T follicular helper cell (primary cell): ENCODE measurements at places on chromosomes 16 and 17.

DNA sequence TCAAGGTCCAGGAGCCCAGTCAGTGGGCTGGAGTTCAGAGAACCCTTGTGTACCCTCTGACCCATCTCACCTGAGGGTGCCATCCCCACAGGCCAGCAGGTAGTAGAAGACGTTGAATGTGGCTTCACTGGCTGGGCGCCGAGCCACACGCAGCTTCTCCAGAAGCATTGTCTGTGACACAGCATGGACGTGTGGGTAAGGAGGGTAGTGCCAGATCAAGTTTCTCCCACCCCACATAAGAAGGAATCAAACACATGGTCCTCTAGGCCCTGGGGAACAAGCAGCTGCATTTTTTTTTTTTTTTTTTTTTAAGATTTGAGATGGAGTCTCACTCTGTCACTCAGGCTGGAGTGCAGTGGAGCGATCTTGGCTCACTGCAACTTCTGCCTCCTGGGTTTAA lies 60.9 kb downstream of the MYO18A start:
- no peak for DNase-seq

DNA sequence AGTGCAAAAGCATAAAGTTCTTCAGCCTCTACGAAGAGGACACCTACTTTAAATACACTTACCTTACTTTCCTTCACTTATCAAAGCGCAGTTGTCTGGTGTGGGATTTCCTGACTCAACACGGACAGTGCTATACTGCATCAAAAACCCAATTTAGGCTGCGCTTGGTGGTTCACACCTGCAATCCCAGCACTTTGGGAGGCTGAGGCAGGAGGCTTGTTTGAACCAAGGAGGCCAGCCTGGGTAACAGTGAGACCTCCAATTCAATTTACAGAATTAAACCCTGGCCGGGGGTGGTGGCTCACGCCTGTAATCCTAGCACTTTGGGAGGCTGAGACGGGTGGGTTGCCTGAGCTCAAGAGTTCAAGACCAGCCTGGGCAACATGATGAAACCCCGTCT lies 4.1 kb downstream of the JMJD6 start:
- DNase-seq = no peak

GRCh38 chr16:57794849-57795430 lies 7.4 kb downstream of the KIFC3 start:
- DNase-seq = no peak

- DNase-seq = peak; percentile 67
Observed at GRCh38 chr16:29900102-29900887, at the start of gene ASPHD1. Gene ASPHD1, plus strand, starts transcription at chr16:29900488. Its CDS starts 484 bp downstream, at chr16:29900972.

- DNase-seq = no peak
Observed at GRCh38 chr17:62601471-62601870, 26.0 kb upstream of the MRC2 start.

DNA sequence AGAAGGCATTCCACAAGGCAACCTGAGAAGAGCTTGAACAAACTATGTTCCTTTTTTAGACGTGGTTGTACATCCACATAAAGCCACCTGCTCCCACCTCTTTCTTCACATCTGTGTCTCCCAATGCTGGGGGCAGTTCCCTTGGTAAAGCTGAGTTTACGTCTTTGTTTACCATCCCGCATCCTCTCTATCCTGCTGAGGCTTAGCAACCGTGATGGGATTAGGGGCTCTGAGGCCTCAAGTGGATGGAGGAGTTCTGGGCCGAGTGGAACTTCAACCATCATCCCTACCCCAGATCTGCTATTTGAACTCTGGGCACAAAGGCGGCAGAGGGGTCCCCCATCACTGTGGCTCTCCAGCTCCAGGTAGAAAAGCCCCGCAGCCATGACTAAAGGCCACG lies 94.2 kb upstream of the CREBBP start:
- no peak for DNase-seq

- DNase-seq = no peak
Observed at GRCh38 chr16:11619327-11619851, 32.7 kb upstream of the LITAF start.

DNA sequence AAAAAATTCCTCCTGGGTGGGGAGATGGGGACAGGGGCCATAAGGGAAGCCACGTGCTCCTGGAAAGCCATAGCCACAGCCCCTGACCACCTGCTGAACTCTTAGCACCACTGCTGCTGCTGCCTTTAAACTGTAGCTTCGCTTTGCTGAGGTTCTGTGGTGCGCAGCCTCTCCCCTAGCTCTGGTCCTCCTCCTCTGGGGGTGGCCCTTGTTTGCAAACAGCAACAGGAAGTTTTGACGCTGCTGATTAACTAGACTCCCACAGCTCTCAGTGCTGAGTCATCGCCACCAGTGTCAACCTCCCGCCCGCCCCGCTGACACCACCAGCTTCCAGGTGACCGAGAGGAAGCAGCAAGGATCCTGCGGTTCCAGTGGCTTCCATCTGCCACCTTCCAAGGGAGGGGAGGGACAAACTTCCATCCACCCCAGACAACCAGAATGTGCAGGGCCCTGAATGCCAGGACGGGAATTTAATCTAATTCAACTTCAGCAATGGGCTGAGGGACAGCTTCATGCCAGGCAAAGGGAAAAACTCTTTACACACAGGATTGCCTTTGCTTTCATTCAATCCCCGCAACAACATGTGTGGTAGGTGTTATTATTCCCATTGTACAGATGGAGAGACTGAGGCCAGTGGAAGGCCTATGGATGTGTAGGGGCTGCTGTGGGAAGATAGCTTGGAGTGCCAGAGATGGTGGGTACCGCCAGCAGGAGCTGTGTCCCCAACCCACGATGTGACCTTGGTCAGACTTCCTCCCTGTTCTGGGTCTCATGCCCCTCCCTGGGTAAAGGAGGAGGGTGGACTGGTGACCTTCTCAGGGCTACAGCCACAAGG lies 8.1 kb upstream of the KIFC3 start:
- DNase-seq = peak; percentile 62

DNA sequence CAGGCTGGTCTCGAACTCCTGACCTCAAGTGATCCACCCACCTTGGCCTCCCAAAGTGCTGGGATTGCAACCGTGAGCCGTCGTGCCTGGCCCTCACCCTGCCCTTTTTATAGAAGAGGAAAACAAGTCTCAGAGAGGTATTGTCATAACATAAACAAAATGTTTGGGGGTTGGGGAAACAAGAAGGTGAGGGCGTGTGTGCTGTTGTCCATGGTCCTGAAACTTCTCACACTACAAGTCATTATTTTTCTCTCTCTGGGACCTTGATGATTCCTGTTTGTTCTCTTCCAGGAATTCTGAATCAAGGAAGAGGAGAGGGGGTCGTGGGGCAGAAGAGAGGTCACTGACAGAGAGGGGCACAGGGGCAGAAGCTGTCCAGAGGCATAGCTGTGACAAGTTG lies 160.2 kb upstream of the LHX1 start:
- no peak for DNase-seq

GRCh38 chr17:60393840-60394723 lies 2.1 kb upstream of the USP32 start:
- no peak for DNase-seq

DNA sequence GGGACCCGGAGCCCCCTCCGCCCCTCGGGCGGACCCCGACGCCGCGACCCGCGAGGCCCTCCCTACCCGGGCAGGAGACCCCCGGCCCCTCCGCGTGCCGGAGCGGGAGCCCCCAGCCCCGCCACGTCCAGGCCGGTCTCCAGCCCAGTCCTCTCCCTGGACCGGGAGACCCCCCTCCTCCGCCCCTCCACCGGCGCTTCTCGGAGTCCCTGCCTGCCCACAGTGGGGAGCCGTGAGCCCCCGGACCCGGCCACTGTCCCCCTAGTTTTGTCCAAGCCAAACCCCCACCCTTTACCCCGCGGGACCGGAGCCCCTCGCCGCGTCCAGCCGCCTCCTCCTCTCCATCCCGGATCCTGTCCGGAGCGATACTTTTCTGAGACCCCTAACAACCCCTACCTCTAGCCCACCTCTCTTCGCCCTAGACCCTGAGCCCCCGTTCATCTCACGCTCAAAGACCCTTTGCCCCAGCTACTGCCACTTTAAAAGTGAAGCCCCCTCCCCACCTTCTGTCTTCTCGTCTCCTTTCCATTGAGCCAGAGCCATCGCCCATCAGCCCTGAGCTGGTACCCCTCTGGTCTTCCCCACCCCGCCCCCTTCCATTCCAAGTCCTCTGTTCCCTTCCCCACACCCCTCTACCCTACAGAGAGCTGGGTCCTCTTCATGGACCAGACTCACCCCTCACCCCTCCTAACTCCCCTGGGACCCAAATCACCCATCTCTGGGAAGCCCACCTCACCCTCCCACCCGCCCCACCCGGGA lies 1.0 kb downstream of the NECAB2 start:
- DNase-seq = no peak

GRCh38 chr16:80457871-80458270 lies 82.9 kb upstream of the DYNLRB2 start:
- DNase-seq = no peak

- peak; percentile 91 for DNase-seq
Observed at GRCh38 chr17:50161023-50161910, 4.5 kb upstream of the SGCA start.

DNA sequence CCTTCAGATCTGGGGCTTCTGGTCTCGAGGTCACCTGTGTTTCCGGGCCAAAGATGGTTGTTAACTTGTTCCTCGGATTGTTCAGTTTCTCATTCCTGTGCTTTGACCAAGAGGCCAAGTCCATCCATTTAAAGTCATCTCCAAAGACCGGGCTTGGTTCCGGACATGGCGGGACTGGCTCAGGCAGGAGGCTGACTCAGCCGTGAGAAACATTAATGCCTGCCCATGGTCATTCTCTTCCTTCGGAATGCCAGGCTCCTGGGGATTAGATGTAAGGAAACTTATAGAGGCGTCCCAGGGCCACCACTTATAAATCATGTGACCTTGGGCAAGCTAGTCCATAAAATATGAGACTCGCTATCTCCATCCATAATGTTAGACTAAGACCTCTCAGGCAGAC lies 13.6 kb upstream of the NKD1 start:
- DNase-seq = no peak

GRCh38 chr16:75106351-75107274 lies 10.0 kb downstream of the LDHD start:
- DNase-seq = no peak

DNA sequence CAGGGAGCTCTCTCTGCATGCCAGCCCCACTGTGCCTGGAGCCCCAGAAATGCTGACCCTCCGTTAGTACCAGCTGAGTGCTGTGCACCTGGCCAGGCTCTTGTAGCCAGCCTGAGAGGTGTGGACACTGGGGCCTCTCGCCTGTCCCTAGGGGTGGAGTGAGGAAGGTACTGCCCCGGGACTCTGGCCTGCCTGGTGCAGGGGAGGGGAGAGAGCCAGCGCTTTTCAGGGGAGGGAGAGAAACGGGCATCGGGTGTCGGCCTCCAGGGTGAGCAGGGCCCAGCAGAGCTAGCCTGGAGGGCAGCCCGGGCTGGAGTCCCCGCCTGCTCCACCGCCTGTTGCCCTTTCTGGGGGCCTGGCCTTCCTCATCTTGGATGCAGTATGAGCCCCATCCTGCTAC lies 13.1 kb downstream of the MAP2K3 start:
- DNase-seq = no peak

- DNase-seq = no peak
Observed at GRCh38 chr17:13600475-13601321, 1.0 kb downstream of the HS3ST3A1 start.

- no peak for DNase-seq
Observed at GRCh38 chr17:35790841-35791240, 4.6 kb downstream of the MMP28 start.

GRCh38 chr16:68049449-68049848 lies 26.4 kb downstream of the DUS2 start:
- DNase-seq = no peak

GRCh38 chr17:4504188-4504587 lies 5.5 kb downstream of the SPNS2 start:
- no peak for DNase-seq

- no peak for DNase-seq
Observed at GRCh38 chr17:76735586-76736348, 1.4 kb downstream of the SRSF2 start.

- no peak for DNase-seq
Observed at GRCh38 chr16:3044708-3045107, 1.7 kb upstream of the MMP25 start.

DNA sequence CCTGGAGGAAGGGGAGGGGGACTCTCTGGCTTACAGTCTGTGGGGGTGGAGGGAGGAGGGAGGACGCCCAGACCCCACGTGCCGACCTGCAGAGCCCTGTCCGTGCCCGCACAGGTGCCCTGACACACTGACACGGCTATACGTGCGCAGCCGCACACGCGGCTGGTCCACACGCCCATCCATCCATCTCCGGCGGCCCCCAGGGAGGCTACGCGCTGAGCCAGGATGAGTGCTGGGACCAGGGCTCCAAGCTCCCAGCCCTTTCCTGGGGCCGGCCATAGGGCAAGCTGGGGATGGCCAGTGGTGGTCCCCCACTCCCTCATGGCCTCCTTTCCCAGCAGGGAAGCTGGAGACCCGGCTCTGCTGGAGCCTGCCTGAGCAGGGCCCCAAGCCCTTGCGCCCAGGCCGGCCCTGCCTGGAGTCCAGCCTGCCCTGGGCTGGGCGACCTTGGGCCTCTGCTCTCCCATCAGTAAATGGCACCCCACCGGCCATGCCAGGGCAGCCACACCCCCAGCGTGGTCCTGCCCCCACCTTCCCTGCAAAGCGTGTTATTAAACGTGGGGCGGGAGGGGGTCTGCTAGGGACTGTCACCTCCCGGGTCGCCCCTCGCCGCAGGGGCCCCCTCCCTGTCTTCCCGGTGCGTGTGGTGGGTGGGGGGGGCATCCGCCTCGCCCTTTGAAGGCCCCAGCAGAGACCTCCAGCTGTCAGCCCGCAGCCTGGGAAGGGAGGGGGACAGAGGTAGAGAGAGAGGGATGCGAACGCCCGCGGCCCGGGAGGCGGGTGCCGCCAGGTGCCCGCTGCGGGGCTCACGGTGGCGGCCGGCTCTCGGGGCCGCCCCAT lies 863 bp downstream of the CASKIN1 start:
- DNase-seq = no peak

GRCh38 chr16:79089735-79090284 lies 510.7 kb downstream of the MAF start:
- no peak for DNase-seq

DNA sequence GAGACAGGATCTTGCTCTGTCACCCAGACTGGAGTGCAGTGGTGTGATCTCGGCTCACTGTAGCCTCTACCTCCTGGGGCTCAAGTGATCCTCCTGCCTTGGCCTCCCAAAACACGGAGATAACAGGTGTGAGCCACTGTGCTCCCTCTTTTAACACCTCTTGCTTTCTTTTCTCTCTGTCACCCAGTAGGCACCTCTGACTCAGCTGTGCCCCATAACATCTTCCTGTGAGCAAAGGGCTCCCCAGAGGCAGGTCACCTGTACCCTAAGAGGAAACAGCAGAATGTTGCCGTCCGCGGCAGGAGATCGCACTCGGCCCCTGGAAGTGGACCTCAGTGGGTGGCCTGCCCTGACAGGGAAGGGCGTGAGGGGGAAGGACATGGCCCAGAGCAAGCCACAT lies 918 bp upstream of the NLRC3 start:
- no peak for DNase-seq

GRCh38 chr17:46742565-46743270 lies 75.8 kb downstream of the WNT3 start:
- no peak for DNase-seq
